Uterus (tissue), 4 donors: ENCODE measurements at places on chromosomes 3 and 15. TPM values are rescaled to one million over a fixed set of nuclear protein-coding genes. Genes with fewer than 3 reads are reported as not detected.

DNA sequence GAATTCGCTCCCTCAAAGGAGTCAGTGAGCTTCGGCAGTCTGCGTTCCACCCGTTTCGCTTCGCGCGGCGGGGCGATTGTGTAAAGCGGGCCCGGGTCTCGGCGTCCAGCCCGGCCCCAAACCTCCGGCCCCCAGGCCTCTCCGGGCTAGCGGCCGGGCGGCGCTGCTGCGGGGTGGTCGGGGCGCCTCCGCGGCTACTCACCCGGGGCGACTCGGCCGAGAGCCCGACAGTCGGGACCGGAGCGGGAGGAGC is 412 bp downstream of the CHDH start:
- no peak for DNase-seq

GRCh38 chr3:59644479-59645402 is 594.9 kb upstream of the CFAP20DC start:
- no peak for DNase-seq

GRCh38 chr3:123326531-123326930 is 122.4 kb downstream of the ADCY5 start:
- DNase-seq: no peak

The HAUS2 gene
- total RNA-seq: 6.4 TPM

GRCh38 chr3:64039332-64039731 is 16.0 kb upstream of the PSMD6 start:
- no peak for DNase-seq

GRCh38 chr3:172799246-172799645 is 48.7 kb downstream of the ECT2 start:
- DNase-seq: no peak

- no peak for DNase-seq
Measured at GRCh38 chr15:70210076-70210475, 112.4 kb upstream of the TLE3 start.

The ADAMTS7 gene
- total RNA-seq: 13.0 TPM

The ADAMTS9 gene
- 152 TPM for total RNA-seq

The AMT gene
- 17.9 TPM for total RNA-seq

DNA sequence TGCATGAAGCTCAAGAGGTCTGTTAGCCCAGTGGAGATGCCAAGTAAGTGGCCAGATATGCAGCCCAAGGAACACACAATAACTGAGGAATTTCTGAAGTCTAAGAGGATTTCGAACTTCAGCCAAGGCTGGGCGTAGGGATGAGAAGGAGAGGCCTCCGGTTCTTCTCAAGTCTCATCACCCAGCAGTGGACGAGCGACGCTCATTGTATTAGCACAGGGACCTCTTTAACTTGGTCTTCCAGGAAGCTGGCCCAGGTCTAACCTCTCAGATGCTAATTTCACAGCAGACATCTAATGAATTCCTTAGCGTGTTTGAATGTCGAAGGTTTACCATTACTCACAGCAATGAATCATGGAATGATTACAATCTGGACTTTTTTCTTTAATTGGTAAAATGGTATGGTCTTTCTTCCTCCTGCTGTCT is 85.0 kb downstream of the HES1 start:
- no peak for DNase-seq
